ENCODE measurements at places on chromosomes 5 and 9. TPM values are rescaled to one million over a fixed set of nuclear protein-coding genes. Genes with fewer than 3 reads are reported as not detected.

GRCh38 chr9:121950441-121950840 lies 142.7 kb downstream of the TTLL11 start:
- no peak overlapping the region for H3K27ac ChIP-seq
- H3K36me3 ChIP-seq, result no peaks in the 10 kb centered on the region
- no peaks in the 10 kb centered on the region for H3K27me3 ChIP-seq
- no peak for DNase-seq
- peaks cover 5% of the 10 kb centered on the region for H3K4me1 ChIP-seq

Gene SKP2
- 78.3 TPM for total RNA-seq

- no peak overlapping the region for H3K4me3 ChIP-seq
- no peak overlapping the region for H3K27ac ChIP-seq
- no peaks in the 10 kb centered on the region for H3K36me3 ChIP-seq
These were observed 6.9 kb upstream of the NIPSNAP3A start for GRCh38 chr9:104740621-104741020.

Gene MGAT4B
- total RNA-seq, result 211 TPM

- no peaks in the 10 kb centered on the region for H3K4me1 ChIP-seq
- H3K27ac ChIP-seq, result no peak overlapping the region
- peaks cover 3% of the 10 kb centered on the region for H3K36me3 ChIP-seq
These were observed 7.6 kb upstream of the KCNV2 start for GRCh38 chr9:2709645-2710101.

Gene SLC12A2
- total RNA-seq, result 77.8 TPM

Gene GIN1
- total RNA-seq, result 6.9 TPM

GRCh38 chr5:67215519-67216471 lies 19.2 kb upstream of the CD180 start:
- peaks cover 11% of the 10 kb centered on the region for H3K27me3 ChIP-seq
- H3K4me3 ChIP-seq, result peak overlapping the region; percentile 27
- no peaks in the 10 kb centered on the region for H3K36me3 ChIP-seq

Gene CYSRT1
- total RNA-seq, result 1.5 TPM

Gene NUP155
- 46.1 TPM for total RNA-seq

DNA sequence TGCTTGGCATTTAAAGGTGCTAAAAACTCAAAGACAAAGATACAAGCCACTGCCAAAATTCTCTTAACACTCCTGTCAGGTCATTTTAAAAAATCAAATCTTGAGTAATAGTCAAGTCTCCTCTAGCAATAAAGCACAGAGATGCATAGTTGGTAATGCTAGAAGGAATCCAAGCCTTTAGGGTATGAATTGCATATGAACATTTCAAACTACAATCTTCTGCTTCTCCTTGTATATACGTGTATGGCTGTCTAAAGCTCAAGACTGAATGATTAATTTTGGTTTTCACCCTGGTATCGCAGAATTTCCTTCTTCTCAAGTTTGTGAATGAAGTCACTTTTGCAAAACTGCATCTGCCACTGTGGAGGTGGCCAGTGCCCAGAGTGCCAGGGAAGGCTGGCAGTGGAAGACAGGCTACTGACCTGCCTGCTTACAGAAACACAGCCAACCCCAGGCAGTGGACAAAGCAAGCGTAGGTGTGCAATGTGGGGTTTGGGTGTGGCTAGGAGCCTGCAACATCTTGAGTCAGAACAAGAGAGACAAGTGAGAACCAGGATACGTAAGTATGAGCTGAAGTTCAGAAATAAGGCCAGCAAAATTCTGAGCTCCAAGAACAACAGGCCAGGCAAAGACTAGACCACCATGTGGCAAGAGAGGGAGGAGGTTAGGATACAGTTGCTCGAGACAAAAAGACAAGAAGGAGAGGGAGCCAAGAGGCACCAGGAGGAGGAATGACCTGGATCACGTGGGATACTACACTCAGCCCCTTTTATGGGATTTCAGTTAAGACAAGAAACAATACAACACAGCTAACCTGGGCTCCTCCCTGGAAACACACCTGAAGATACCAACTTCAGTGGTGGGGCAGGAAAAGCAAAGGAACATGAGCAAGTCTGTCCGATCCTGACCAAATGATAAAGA lies 22.6 kb downstream of the MYO10 start:
- peaks cover 14% of the 10 kb centered on the region for H3K4me1 ChIP-seq
- no peak overlapping the region for H3K4me3 ChIP-seq
- peak overlapping the region; percentile 27 for H3K27ac ChIP-seq
- H3K27me3 ChIP-seq, result peaks cover 5% of the 10 kb centered on the region
- no peak for DNase-seq
- peaks cover 9% of the 10 kb centered on the region for H3K36me3 ChIP-seq

DNA sequence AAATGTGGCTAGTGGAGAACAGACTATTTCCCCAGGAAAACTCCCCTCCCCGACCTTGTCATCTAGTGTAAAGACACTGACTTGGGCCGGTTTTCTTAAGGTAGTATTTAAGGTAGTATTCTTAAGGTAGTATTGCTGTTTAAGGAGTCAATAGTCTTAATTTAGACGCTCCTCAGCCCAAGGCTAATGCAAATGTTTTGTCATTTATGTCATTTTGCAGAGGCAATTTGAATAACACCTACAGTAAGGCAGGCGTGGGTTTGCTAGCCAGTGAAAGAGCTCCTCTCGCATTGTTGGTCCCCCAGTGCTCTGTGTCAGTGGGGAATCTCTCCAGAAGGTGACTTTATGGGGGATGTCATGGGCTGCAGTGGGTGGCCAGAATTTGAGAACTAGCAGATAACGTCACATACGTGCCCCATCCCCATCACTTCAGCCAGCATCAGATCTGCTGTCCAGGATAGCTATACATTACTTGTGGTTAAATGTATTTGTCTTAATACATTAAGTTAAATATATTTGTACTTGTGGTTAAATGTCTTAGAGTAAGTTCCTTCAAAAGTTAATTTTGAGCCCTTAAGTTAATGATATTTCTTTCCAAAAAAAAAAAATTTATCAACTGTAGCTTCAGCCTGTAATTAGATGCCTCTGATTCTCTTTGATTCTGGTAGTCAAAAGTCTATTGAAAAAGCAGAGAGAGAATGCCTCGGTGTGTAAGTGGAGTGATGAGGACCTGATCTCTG lies 2.6 kb downstream of the PPP1R26 start:
- H3K27me3 ChIP-seq, result no peaks in the 10 kb centered on the region
- no peak for DNase-seq
- H3K27ac ChIP-seq, result no peak overlapping the region
- no peaks in the 10 kb centered on the region for H3K36me3 ChIP-seq
- peak overlapping the region; percentile 61 for H3K4me3 ChIP-seq
- H3K4me1 ChIP-seq, result peaks cover 5% of the 10 kb centered on the region

GRCh38 chr5:84383816-84384603 lies 670 bp downstream of the EDIL3 start:
- H3K4me1 ChIP-seq, result peaks cover 16% of the 10 kb centered on the region
- H3K27me3 ChIP-seq, result peaks cover 46% of the 10 kb centered on the region
- no peaks in the 10 kb centered on the region for H3K36me3 ChIP-seq
- H3K27ac ChIP-seq, result peak overlapping the region; percentile 92

Gene ADAMTS6
- total RNA-seq, result 3.0 TPM

- no peak for DNase-seq
- peak overlapping the region; percentile 77 for H3K27ac ChIP-seq
- no peaks in the 10 kb centered on the region for H3K27me3 ChIP-seq
- no peaks in the 10 kb centered on the region for H3K4me1 ChIP-seq
- no peak overlapping the region for H3K4me3 ChIP-seq
- H3K36me3 ChIP-seq, result peaks cover 24% of the 10 kb centered on the region
These were observed 78.3 kb downstream of the SMIM23 start for GRCh38 chr5:171863935-171864334.

Gene CD180
- not detected for total RNA-seq

DNA sequence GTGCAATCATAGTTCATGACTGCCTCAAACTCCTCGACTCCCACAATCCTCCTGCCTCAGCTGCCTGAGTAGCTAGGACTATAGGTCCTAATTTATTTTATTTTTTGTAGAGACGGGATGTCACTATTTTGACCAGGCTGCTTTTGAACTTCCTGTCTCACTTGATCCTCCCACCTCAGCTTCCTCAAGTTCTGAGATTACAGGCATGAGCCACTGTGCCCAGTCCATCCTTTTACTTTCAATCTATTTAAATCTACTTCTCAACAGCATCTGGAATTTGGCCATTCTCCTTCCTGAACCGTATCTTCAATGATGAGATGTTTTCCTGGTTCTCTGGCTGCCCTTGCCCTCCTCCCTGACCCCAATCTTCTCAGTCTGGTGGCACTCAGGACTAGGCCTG lies 12.2 kb upstream of the GRIN1 start:
- peaks cover 30% of the 10 kb centered on the region for H3K4me1 ChIP-seq
- H3K36me3 ChIP-seq, result no peaks in the 10 kb centered on the region
- no peak overlapping the region for H3K27ac ChIP-seq
- H3K27me3 ChIP-seq, result peaks cover 2% of the 10 kb centered on the region
- H3K4me3 ChIP-seq, result peak overlapping the region; percentile 91
- DNase-seq, result no peak

DNA sequence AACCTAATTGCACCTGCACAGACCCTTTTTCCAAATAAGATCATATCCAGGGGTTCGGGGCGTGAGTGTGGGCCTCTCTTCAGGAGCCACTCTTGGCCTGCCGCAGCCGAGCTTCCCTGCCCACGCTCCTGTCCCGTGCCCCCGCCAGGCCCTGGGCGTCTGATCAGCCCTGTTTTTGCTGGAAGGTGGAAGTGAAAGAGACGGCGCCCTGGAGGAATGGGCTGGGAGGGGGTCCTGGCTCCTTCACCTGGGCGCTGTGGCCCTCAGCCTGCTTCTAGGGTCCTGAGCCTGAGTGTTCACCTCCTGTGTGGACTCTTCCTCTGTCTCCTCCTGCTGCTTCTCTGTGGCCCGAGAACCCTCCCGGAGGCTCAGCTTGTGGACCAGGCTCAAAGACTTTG lies 11.2 kb upstream of the COL5A1 start:
- peak; percentile 59 for DNase-seq
- H3K36me3 ChIP-seq, result no peaks in the 10 kb centered on the region
- H3K4me3 ChIP-seq, result no peak overlapping the region
- H3K4me1 ChIP-seq, result peaks cover 28% of the 10 kb centered on the region
- H3K27ac ChIP-seq, result no peak overlapping the region

Gene CCNJL
- 7.2 TPM for total RNA-seq

- H3K27me3 ChIP-seq, result no peaks in the 10 kb centered on the region
- no peak for DNase-seq
- H3K4me1 ChIP-seq, result no peaks in the 10 kb centered on the region
- no peak overlapping the region for H3K4me3 ChIP-seq
- H3K36me3 ChIP-seq, result no peaks in the 10 kb centered on the region
- H3K27ac ChIP-seq, result no peak overlapping the region
These were observed 506.5 kb downstream of the ISL1 start for GRCh38 chr5:51889703-51890102.

DNA sequence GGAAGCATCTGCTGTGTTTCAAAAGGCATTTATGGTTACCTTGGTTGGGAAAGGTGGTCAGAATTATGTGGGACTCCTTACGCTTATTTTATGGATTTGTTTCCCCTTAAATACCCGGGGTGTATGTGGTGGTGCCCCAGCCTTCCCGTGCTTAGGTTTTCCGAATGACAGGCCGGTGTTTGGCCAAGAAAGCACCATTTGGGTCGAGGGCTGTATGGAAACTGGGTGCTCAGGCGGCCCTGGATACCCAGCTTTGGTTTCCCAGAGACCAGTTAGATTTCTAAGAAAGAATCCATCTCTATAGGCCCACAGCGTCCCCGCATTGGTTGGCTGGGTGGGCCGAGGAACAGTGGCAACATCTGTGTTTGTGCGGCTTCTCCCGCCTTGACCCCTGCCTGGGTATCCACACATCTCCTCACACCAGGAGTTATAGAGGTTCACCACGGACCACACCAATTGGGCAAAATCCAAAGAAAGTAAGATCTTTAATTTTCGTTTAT lies 868 bp downstream of the ARHGEF28 start:
- H3K27me3 ChIP-seq, result peaks cover 39% of the 10 kb centered on the region
- H3K36me3 ChIP-seq, result no peaks in the 10 kb centered on the region
- no peak for DNase-seq

DNA sequence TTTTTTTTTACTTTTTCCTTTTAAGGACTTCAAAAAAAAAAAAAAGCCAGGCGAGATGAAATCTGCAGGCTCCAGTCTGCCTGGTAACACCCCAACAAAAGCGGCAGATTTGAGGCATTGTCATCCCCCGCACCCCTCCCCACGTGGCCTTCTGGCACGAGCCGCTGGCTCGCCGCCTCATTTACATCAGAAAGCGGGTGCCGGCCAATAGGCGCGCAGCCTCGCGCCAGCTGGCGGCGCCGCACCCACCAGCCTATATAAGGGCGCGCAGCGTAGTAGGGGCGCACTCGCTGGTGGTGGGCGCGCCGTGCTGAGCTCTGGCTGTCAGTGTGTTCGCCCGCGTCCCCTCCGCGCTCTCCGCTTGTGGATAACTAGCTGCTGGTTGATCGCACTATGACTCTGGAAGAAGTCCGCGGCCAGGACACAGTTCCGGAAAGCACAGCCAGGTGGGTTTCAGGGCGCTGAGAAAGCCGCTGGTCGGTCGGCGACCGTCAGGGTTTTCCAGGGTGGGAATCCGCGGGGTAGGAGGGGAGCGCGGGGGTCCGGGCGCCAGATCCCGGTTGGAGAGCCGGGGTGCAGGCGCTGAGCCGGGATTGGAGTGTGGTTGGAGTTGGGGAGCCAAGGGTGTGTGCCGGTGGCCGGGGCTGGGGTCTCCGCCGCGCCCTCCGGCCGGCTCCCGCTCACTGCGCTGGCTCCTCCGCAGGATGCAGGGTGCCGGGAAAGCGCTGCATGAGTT lies at the start of gene GADD45G:
Gene GADD45G, plus strand, starts transcription at position 284 of the 736 bp plus-strand sequence. Its CDS starts 110 bp downstream, at position 394.
- H3K27me3 ChIP-seq, result peaks cover 14% of the 10 kb centered on the region
- no peaks in the 10 kb centered on the region for H3K36me3 ChIP-seq
- H3K4me1 ChIP-seq, result peaks cover 20% of the 10 kb centered on the region
- peak within 1 kb of the TSS; percentile 81 for H3K27ac ChIP-seq

Gene ZNF483
- total RNA-seq, result 11.7 TPM

DNA sequence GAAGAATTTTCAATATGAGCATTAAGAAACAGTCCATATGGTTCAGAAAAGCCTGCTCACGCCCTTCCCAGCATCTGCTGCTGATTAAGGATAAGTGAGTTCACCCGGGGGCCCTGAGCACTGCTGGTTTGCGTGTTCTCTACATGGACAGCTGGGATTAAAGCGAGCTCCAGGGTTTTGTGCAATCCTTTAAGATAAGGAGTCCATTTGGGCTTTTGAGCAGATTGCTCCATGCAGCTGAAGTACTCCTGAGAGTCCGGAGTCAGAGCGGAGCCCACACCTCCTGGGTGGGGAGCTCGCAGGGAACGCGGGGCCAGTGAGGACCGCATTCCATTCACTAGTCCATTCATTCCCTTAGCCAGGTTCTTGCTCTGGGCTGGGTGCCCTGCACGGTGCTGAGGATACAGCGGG lies 149.3 kb upstream of the COL5A1 start:
- no peaks in the 10 kb centered on the region for H3K36me3 ChIP-seq
- peaks cover 28% of the 10 kb centered on the region for H3K4me1 ChIP-seq
- peaks cover 15% of the 10 kb centered on the region for H3K27me3 ChIP-seq
- H3K27ac ChIP-seq, result peak overlapping the region; percentile 70
- peak overlapping the region; percentile 22 for H3K4me3 ChIP-seq
- no peak for DNase-seq

GRCh38 chr9:95095641-95096355 lies 221.7 kb downstream of the FANCC start:
- H3K4me1 ChIP-seq, result peaks cover 70% of the 10 kb centered on the region
- H3K4me3 ChIP-seq, result peak overlapping the region; percentile 34
- H3K36me3 ChIP-seq, result peaks cover 32% of the 10 kb centered on the region
- H3K27me3 ChIP-seq, result no peaks in the 10 kb centered on the region
- peak overlapping the region; percentile 56 for H3K27ac ChIP-seq

GRCh38 chr5:67960939-67961338 lies 254.6 kb upstream of the PIK3R1 start:
- H3K36me3 ChIP-seq, result no peaks in the 10 kb centered on the region

GRCh38 chr5:96961053-96961452 lies 25.2 kb downstream of the LNPEP start:
- H3K27me3 ChIP-seq, result no peaks in the 10 kb centered on the region
- peaks cover 30% of the 10 kb centered on the region for H3K4me1 ChIP-seq
- H3K36me3 ChIP-seq, result peaks cover 6% of the 10 kb centered on the region
- no peak overlapping the region for H3K4me3 ChIP-seq
